ENCODE measurements at places on chromosomes 1 and 21. TPM values are rescaled to one million over a fixed set of nuclear protein-coding genes. Genes with fewer than 3 reads are reported as not detected.

DNA sequence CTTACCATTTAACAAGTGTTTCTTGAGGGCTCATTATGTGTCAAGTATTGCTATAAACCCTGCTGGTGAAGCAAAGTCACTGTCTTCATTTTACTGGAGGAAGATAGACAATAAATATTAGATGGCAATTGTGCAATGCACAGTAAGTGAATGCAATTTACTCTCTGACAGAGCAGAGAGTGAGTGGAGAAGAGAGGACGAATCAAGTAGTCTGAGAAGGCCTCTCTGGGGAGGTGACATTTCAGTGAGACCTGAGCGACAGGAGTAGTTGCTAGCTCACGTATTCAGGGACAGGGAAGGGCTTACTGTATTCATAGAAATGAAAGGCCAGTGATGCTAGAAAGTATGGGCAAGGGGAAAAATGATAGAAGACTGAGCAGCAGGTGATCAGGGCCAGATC lies 1.2 kb upstream of the NMNAT2 start:
- H3K27me3 ChIP-seq: peaks cover 62% of the 10 kb centered on the region
- H3K27ac ChIP-seq: no peak overlapping the region
- H3K36me3 ChIP-seq: peaks cover 3% of the 10 kb centered on the region
- no peak for DNase-seq
- no peak overlapping the region for H3K4me3 ChIP-seq

GRCh38 chr1:19034721-19035120 lies 78.2 kb upstream of the IFFO2 start:
- no peaks in the 10 kb centered on the region for H3K36me3 ChIP-seq
- no peaks in the 10 kb centered on the region for H3K4me1 ChIP-seq
- no peak for DNase-seq
- H3K27me3 ChIP-seq: peaks cover 25% of the 10 kb centered on the region
- no peak overlapping the region for H3K4me3 ChIP-seq

- H3K4me3 ChIP-seq: no peak overlapping the region
- no peak for DNase-seq
- H3K27ac ChIP-seq: no peak overlapping the region
Observed at GRCh38 chr1:162206749-162207635, 137.5 kb downstream of the NOS1AP start.

- DNase-seq: no peak
- H3K27ac ChIP-seq: no peak overlapping the region
- H3K4me1 ChIP-seq: no peaks in the 10 kb centered on the region
- H3K27me3 ChIP-seq: no peaks in the 10 kb centered on the region
- no peak overlapping the region for H3K4me3 ChIP-seq
Observed at GRCh38 chr1:82160036-82160435, 359.3 kb downstream of the ADGRL2 start.

BEST4 gene
- total RNA-seq: 0.79 TPM

TFF3 gene
- total RNA-seq: not detected

GRCh38 chr1:56331207-56331891 lies 248.0 kb downstream of the PLPP3 start:
- DNase-seq: no peak
- no peaks in the 10 kb centered on the region for H3K27me3 ChIP-seq
- H3K4me3 ChIP-seq: no peak overlapping the region
- peaks cover 5% of the 10 kb centered on the region for H3K4me1 ChIP-seq
- H3K27ac ChIP-seq: no peak overlapping the region

DNA sequence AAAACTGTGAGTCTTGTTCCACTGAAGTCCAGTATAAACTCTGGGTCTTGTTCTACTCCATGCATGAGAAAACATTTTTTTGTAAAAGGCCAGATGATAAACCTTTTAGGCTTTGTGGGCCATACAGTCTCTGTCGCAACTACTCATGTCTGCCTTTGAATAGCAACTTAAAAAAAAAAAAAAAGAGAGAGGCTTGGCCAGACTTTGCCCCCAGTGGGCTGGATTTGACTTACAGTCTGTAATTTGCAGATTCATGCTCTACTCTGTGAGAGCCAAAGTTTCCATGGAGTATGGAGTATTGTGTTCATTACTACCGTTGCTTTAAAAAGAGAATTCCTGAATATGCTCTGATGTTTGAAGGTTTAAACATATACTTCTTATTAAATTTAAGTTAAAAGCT lies 654.9 kb upstream of the PKN2 start:
- H3K27me3 ChIP-seq: peaks cover 3% of the 10 kb centered on the region
- H3K36me3 ChIP-seq: no peaks in the 10 kb centered on the region
- no peak overlapping the region for H3K27ac ChIP-seq
- no peak overlapping the region for H3K4me3 ChIP-seq
- DNase-seq: no peak
- H3K4me1 ChIP-seq: no peaks in the 10 kb centered on the region

GRCh38 chr1:56923201-56923600 lies 42.6 kb downstream of the C8B start:
- no peaks in the 10 kb centered on the region for H3K27me3 ChIP-seq
- no peak for DNase-seq
- H3K4me1 ChIP-seq: no peaks in the 10 kb centered on the region
- no peak overlapping the region for H3K27ac ChIP-seq
- H3K4me3 ChIP-seq: no peak overlapping the region
- no peaks in the 10 kb centered on the region for H3K36me3 ChIP-seq

FCGR3A gene
- total RNA-seq: 1.6 TPM

PFDN2 gene
- total RNA-seq: 82.8 TPM

- no peak overlapping the region for H3K27ac ChIP-seq
- H3K27me3 ChIP-seq: no peaks in the 10 kb centered on the region
- H3K4me3 ChIP-seq: no peak overlapping the region
- no peaks in the 10 kb centered on the region for H3K36me3 ChIP-seq
Observed at GRCh38 chr1:102851616-102852015, 256.7 kb downstream of the COL11A1 start.

DNA sequence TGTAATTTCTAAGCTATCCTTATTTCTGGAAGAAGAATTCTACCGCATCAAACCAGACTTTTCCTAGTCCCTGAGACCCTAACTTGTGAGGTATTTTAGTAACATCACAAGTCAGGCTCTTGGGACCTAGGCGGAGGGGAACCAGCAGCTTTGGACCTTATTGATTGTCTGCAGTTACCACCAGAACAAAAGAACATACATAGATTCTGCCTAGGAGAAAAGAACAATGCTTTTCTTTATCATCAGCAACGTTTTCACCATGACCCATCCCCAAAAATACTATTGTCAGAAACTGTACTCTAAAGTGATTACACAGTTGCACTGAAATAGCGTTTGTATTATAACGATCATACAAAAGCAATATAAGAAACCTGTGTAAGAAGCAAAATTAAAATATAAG lies 860.4 kb downstream of the USP25 start:
- DNase-seq: no peak
- H3K27ac ChIP-seq: no peak overlapping the region
- no peaks in the 10 kb centered on the region for H3K27me3 ChIP-seq
- H3K4me1 ChIP-seq: no peaks in the 10 kb centered on the region

DNA sequence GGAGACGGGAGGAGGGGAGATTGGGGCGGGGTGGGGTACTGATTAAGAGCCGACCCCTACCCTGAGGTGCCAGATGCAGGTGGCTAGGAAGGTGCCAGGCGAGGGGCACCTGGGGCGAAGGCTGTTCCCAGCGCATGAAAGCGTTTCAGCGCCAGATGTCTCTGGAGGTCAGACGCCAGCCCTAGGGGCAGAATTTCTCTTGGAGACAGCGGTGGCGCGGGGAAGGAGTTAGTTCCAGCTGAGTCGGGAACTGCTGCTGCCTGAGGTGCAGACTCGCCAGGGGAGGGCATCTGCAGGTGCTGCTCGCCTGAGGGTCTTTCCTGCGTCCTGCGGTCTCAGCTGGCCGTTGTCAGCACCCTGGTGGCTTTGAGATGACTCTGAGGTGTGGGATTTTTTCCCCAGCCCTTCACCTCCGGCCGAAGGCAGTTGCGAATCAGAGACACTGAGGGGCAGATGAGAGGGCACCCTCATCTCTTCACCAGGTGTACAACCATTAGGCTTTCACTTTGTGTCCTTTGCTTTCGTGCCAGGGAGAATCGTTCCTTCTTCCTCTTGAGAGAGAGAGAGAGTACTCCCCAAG lies 539 bp downstream of the CGN start:
- H3K27me3 ChIP-seq: peaks cover 8% of the 10 kb centered on the region
- no peak overlapping the region for H3K27ac ChIP-seq
- peak; percentile 43 for DNase-seq
- H3K4me1 ChIP-seq: peaks cover 22% of the 10 kb centered on the region
- no peaks in the 10 kb centered on the region for H3K36me3 ChIP-seq

- H3K36me3 ChIP-seq: no peaks in the 10 kb centered on the region
- no peak overlapping the region for H3K4me3 ChIP-seq
- no peaks in the 10 kb centered on the region for H3K4me1 ChIP-seq
Observed at GRCh38 chr1:177907000-177907399, 62.9 kb downstream of the SEC16B start.

DNA sequence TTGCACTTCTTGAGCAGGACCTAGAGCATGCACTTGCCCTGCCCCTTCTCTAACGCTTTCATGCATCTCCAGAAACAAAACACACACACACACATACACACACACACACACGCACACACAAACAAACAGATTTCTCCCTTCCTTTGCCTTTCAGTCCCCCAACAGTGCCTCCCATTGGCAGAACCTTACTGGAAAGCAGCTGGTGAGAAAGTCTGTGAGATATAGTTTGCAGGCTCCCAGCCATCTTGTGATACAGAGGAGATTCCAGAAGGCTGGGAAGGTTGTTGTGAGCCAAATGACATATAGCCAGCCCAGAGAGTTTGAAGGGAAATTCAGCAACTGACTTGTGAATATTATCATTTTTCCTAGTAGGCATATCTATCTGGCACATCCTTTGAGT lies 35.9 kb upstream of the ZRANB2 start:
- H3K36me3 ChIP-seq: no peaks in the 10 kb centered on the region
- no peak for DNase-seq
- no peak overlapping the region for H3K4me3 ChIP-seq
- H3K27me3 ChIP-seq: no peaks in the 10 kb centered on the region

DNA sequence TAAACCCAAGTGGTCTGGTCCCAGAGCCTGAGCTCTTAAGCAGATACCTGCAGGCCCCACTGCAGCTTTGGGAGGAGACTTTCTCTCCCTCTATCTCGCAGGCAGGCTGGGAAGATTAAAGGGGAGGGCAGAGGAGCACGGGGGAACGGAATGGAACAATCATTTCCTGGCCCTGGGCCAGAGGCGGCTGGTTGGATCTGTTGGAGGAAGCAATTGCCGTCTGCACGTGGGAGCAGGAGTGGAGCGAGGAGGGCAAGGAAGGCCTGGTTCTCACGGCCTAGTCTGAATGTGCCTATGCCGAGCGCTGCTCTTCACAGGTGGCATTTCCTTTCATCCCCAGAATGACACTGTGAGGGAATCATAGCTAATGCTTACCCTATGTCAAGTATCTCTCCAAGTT lies 23.7 kb downstream of the NKAIN1 start:
- H3K27ac ChIP-seq: no peak overlapping the region
- H3K27me3 ChIP-seq: peaks cover 11% of the 10 kb centered on the region
- H3K4me3 ChIP-seq: no peak overlapping the region
- no peak for DNase-seq
- no peaks in the 10 kb centered on the region for H3K36me3 ChIP-seq
- H3K4me1 ChIP-seq: no peaks in the 10 kb centered on the region

- no peaks in the 10 kb centered on the region for H3K27me3 ChIP-seq
- H3K27ac ChIP-seq: no peak overlapping the region
- no peak overlapping the region for H3K4me3 ChIP-seq
- H3K36me3 ChIP-seq: peaks cover 16% of the 10 kb centered on the region
- DNase-seq: no peak
- no peaks in the 10 kb centered on the region for H3K4me1 ChIP-seq
Observed at GRCh38 chr1:77866296-77866695, 22.1 kb upstream of the NEXN start.
